GM12891 (cell line): ENCODE measurements at places on chromosomes 1 and 21.

DNA sequence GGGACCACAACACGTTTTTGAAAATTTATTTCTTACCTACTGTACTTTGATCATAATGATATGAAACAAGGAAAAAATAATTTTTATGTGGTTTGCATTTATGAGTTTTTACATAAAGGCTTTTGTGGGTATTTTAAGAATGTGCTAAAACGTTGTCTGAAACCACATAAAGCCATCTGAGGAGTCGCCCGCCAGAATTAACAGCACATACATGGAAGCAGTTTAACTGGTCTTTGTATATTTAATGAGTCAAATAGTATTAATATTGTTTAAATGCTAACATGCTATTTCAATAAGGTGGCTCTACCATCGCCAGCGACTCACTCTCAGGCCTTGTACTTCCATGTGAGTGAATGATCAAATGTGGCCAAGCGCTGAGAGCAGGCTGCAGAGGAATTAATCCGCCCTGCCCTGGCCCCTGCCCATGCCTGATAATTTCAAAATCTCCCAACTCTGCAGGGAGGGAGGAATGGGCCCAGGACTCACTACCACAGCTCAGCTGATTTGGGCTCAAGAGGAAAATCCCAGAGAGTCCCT lies 49.6 kb downstream of the SLC66A1 start:
- no peak for DNase-seq

DNA sequence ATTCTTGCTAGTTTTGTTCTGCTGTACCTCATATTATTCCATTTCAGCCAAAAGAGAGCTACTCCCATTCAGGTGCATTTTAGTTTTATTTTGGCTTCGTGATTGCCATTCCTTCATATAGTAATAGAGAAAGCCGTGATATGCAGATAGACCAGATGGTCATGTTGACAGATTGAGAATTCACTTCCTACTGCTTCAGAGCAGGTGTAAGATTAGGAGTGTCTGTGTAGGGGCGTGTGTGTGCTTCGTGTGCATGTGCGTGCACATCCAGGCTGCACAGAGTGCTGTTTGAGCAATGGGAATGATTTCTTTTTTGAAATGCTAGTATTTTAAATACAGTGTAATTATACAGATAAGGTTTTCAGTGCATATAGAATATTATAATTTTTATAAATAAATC lies 10.3 kb downstream of the NFIA start:
- no peak for DNase-seq

DNA sequence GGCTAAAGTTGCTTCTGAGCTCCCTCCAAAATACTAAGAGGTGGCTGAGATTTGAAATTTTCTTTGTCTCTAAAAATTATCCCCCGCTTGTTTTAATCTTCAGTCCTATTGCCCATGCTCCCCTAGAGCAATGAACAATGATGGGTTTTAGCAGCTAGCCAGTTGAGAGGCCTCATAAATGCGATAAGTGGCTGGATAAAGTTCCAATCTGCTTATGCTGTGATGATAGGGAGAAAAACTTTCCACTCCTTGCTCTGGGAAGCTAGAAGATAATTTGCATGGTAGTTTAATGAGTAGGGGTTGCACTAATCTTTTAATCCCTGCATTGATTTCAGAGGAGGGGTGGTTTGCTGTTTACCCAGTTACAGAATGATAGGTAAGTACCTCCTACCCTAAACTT lies 9.6 kb upstream of the PRPF3 start:
- no peak for DNase-seq

DNA sequence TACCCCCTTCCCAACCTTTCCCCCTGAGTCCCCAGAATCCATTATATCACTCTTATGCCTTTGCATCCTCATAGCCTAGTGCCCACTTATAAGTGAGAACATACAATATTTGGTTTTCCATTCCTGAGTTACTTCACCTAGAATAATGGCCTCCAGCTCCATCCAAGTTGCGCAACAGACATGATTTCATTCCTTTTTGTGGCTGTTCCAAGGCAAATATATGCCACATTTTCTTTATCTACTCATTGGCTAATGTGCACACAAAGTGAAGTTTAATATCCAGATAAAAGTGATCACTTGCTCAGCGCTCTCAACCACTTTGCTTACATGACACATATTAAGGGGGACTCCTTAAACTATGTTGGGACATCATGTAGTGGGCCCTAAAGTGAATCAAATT lies 72.4 kb upstream of the TIAM1 start:
- no peak for DNase-seq

- DNase-seq = no peak
These were observed 128.0 kb upstream of the KLHDC7A start for GRCh38 chr1:18352636-18353265.

- DNase-seq = no peak
These were observed 45.4 kb upstream of the MPZL1 start for GRCh38 chr1:167676205-167676915.

GRCh38 chr1:33374336-33375105 lies 53.6 kb upstream of the A3GALT2 start:
- DNase-seq = no peak

- DNase-seq = no peak
These were observed 19.4 kb upstream of the WASF2 start for GRCh38 chr1:27509127-27510080.

- no peak for DNase-seq
These were observed 70.4 kb upstream of the BACH1 start for GRCh38 chr21:29228306-29228705.

- DNase-seq = no peak
These were observed 31.0 kb upstream of the IL10 start for GRCh38 chr1:206803221-206803730.

DNA sequence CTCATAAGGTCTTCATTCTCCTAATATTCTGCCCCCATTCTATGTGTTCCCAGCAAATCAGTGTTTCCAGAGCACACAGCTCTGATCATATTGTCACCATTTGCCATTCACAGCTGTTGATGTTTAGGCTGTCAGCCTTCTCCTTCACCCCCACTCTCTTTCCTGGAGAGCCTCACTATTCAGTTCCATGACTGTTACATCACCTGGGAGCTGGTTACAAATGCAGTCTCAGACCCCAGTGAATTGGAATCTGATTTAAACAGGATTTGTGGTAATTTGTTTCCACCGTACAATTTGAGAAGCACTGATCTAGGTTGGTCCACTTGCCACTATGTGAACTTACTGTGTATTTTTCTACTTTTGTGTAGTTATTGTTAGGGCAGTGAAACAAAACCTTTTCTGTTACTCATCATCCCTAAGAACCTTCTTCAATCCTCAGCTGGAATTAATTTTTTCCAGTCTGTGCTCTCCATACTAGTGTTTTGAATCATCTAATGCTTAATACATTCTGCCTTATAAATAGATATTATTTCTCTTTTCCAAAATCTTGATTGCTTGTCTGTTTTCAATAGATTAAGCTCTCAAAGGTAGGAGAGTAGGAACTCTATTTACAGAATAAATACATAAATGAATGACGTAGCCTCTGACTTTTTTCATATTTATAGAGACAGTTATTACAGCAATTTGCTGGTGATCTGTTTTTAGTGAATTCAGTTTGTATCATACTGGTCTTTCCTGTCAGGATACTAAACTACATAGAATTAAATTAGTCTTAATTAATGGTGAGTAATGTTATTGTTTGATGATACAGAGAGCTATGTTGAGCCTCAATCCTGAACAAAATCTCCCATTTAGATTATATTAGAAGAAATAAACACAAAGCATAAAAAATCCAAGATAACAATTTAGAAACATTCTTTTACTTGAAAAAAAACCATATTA lies 8.1 kb downstream of the SNX7 start:
- DNase-seq = no peak

DNA sequence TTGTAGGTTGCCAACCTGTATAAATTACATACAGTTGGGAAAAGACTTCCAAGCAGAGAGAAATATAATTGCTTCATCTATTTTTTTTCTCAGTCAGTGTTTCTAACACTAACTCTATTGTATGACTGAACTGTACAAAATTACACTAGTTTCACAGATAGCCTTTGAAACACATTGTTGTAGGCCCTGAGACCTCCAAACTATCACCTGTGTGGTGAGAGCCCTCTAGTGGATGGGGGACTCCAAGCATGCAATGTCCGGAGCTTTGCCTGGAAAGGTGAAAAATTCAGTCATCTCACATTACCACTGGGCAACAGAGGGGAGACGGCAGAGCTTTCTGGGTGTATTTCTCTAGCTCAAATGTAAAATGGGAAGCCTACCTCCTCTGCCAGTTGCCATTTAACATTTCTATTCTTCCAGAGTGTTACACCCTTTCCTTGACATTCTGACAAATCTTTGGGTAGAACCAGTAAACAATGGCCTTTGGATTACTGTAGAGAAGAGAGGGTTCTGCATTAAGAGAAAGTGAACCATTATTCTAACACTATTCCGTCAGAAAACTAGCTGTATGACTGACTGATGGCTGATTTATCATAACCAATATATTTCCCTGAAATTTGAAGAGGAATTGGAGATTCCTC lies 212.2 kb downstream of the LYPLAL1 start:
- peak; percentile 18 for DNase-seq

DNA sequence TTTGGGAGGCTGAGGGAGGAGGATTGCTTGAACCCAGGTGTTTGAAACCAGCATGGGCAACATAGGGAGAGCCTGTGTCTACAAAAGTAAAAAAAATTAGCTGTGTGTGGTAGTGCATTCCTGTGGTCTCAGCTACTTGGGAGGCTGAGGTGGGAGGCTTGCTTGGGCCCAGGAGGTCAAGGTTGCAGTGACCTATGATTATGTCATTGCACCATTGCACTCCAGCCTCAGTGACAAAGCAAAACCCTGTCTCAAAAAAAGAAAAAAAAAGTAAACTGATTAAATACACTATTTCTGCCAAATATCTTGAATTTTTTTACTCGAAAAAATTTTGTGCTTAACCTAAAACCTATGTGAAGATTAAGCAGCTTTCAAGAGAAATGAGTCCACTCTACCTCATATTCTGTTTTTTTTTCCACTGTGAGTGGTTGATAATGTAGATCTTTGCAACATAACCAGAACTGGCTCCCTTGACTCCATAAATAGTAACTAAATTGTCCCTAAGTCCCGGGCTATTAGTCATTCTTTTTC lies 19.4 kb upstream of the ZNF281 start:
- DNase-seq = no peak

DNA sequence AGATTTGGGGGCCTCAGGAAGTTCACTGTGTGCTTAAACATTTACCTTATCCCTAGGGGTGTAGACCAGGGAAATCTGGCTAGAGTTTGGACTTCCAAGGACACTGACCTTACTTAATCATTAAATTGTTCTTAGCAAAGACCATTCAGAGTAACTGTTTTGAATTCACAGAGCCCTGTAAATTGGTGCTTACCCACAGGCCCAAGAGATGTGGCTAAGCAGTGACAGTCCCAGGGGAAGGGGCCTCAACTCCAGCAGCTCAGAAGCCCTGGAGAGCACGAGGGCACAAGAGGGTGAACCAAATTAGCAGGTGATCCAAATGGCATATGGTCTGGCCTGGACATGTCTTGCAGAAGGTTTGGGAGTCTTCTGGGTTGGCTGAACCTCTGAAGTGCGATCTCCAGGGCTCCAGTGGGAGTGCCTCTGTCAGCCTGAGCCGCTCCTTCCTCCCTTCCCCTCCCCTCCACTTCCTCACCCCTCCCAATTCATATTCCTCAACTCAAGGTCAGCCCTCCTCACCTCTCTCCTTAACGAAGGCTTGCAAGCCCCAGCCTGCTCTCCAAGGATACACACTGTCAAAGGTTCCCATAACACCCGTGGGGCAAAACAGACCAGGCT lies 4.3 kb downstream of the PAQR7 start:
- DNase-seq = no peak

DNA sequence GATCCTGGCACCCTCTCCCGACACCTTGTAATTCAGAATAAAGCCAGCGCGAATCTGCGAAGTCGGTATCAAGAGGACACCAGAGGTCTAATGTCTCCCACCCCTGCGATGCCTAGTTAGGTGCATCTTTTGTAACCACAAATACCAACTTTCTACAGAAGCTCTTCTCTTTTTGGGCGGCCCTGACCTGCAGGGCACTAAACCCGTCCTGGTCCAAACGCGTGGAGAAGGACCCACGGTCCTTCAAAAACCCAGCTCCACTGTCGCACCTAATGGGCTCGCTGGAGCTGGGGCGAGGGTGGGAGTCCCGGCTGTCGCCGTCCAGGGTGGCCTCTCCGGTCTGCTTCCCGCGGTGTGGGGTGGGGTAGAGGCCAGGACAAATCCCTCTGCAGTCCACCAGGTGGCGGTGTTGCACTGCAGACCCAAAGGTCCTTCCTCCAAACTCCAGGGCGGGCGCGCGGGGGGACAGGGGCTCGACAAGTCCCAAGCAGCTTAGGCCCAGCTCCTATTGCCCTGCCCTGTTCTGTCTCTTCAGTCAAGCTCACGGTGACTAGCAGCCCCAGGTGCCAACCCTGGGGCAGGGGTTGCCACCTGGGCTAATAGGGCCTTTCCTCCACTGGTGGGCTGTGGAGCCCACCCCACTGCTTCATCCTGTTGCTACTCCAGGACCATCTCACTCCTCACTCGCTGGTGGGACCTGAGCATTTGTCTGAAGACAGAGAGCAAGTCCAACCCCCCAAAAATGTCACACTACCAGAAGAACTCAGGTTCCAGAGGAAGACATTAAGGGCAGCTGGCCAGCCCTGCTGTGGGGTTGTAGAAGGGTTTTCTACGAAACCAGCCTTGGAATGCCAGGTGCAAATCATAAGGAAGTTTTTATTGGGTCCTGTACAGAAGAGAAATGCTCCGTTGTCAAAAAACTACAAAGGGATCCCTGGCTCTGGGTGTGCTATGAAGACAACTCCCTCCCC lies 2.8 kb downstream of the HES3 start:
- peak; percentile 91 for DNase-seq

DNA sequence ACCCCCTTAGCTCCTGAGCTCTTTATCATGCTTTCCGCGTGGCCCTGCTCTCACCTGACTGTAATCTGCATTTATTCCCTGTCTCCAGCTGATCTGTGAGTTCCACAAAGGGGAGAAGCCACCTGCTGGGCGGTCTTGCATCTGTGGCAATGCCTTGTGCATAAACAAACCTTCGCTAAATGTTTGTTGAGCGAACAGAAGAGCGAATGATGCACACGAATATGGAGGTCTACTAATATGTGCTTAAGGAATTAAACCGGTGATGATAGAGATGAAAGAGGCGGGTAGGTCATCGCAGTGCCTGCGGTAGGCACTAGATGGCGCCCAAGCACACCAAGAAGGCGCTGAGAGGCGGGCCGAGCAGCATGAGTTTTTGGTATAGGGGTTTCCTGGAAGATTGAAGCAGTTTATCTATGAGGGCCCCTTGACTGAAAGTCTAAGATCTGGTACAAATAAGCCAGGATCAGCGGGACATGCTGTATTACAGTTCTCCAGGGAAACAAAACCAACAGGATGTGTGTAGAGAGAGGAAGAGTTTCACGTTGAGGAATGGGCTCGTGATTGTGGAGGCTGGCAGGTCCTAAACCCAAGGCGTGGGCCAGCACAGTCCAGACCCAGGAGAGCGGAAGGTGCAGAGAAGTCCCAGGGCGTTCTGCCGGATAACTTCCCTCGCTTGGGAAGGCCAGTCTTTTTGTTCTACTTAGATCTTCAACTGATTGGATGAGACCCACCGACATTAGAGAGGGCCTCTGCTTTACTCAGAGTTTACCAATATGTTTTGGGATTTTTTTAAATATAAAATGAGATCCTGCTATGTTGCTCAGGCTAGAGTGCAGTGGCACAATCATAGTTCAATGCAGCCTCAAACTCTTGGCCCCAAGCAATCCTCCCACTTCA lies 34.7 kb downstream of the TOMM20 start:
- DNase-seq = peak; percentile 65

GRCh38 chr1:205375835-205376545 lies 19.3 kb upstream of the KLHDC8A start:
- DNase-seq = no peak
